ENCODE measurements at places on chromosomes 16 and 17. TPM values are rescaled to one million over a fixed set of nuclear protein-coding genes. Genes with fewer than 3 reads are reported as not detected.

- no peak for DNase-seq
Measured at GRCh38 chr17:18858567-18859245, 775 bp downstream of the PRPSAP2 start.

DNA sequence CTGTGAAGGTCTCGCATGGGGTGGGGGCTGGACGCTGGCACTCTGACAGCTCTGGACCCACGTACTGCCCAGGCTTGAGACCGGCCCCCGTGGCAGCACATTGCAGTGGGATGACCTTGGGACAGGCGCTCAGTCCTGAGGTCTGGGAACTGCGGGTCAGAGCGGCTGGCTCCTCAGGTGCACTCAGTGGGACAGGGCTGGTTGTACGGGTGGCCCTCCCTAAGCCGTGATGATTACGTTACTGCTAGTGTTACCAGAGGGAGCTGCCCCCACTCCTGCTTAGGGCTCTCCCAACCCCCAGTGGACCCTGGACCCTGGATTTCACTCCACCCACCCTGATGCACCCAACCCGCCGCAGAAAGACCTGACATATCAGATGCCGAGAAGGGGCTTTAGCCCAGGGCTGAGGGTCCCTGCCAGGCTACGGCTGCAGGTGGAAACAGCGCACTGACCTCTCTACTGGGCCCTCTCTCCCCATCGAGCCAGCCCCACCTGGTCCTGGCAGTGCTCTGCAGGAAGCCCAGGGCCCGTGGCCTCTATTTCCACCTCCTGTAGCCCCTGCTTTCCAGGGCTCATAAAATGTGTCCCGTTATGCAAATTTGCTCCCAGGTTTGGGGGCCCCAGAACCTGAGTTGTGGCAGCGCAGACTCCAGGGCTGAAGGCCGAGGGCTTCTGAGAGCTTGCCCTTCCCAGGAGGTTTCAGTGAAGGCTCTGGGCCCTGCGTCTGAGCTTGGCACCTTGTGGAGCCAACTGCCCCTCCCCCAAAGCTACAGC lies 77.2 kb downstream of the RTN4RL1 start:
- no peak for DNase-seq

GRCh38 chr16:3027983-3028715 lies 4.3 kb downstream of the THOC6 start:
- peak; percentile 90 for DNase-seq

- no peak for DNase-seq
Measured at GRCh38 chr16:85142129-85142513, 29.8 kb upstream of the CIBAR2 start.

GRCh38 chr17:6365200-6365943 lies 69.5 kb downstream of the AIPL1 start:
- no peak for DNase-seq

DNA sequence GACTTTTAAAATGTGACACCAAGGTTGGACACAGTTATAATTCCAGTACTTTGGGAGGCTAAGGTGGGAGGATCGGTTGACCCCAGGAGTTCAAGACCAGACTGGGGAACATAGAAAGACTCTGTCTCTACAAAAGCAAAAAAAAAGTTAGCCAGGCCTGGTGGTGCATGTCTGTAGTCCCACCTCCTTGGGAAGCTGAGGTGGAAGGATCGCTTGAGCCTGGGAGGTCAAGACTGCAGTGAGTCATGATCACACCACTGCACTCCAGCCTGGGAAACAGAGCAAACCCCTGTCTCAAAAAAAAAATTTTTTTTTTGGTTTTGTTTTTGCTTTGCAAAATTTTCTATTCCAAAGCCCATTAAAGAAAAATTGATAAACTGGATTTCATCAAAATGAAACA lies 281.4 kb downstream of the BCAS3 start:
- DNase-seq = no peak

DNA sequence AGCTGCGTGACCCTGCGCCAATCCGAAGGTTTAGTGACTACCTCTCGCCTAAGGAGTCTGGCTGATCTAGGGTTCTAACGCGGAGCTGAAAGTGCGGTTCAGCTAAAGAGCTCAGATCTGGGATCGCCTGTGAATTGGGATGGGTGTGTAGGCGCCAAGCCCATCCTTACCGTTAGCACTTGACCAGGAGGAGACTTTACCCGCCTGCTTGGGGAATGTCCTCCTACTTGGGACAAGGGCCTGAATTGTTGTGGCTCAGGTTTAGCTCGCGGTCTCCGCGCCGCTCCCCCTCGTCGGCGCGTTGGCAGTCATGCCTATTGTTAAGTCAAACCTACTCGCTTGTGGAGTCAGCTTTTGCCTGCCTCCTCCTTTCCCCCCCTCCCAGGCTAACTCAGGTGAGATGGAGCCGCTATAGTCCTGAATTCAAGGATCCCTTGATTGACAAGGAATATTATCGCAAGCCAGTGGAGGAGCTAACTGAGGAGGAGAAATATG lies 480 bp downstream of the MRPS7 start:
- no peak for DNase-seq

DNA sequence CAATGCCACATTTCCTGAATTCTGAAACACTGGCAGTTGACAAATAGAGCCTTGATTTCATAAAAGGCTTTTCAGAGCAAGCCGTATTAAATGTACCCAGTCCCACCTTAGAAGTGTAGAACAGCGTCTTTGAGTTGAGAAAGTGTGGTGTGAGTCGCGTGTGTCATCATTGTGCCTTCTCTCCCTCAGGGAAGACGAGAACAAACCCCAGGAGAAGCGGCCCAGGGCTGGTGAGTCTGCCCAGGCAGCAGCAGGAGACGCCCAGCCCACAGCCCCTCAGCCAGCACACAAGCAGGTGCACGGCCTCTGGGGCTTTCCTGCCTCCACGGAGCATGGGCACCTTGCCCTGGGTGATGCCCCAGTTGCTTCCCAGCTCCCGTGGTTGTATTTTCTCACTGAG lies 34.0 kb downstream of the CIBAR2 start:
- DNase-seq = no peak

DNA sequence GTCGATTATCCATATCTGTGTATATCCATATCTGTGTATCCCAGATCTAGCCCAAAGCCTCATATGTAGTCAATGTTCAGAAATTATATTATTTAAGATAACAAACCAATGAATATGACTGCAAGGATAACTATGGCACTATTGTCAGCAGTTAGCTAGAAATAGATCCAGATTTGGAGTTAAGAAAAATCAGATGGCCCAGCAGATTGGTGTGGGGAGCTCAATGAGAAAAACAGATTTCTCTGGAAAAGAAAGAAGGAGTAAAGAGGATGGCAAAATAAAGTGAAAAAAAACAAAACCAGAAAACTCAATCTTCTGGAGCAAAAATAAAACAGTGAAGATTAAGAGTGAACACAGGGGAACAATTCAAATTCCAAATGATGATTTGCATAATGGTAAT lies 10.6 kb upstream of the CDH8 start:
- DNase-seq = no peak

DNA sequence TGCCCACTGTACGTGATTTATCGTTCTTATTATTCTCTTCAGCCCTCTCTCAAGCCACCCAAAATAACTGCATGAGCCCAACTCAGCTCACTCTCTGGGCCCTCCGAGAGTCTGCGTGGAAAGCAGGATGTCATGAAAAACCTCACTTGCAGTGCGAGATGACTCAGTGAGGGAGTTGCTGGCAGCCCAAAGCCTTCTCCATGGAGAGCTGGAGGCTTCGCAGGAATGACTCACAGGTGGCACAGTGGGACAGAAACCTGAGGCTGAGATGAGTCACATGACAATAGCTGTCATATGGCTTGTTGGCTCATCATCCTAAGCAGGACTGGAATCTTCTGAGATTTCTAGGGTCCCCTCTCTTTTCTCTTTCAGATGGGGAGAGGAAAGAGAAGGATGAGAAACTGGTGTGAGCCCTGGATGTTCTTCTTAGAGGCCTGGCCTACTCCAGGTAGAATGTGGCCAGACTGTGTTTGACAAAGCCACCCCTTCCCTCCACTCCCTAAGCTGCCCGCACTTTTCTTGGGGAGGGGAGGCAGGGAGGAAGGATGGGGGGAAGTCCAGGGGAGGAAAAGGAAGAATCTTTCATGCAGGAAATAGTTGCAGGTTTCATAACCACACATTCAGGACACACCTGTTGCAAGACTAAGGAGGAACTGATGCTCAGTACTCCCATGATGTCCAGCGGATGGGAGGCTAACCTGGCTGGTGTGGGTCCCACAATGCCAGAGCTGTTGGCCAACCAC lies 160.6 kb upstream of the RPL38 start:
- no peak for DNase-seq

DNA sequence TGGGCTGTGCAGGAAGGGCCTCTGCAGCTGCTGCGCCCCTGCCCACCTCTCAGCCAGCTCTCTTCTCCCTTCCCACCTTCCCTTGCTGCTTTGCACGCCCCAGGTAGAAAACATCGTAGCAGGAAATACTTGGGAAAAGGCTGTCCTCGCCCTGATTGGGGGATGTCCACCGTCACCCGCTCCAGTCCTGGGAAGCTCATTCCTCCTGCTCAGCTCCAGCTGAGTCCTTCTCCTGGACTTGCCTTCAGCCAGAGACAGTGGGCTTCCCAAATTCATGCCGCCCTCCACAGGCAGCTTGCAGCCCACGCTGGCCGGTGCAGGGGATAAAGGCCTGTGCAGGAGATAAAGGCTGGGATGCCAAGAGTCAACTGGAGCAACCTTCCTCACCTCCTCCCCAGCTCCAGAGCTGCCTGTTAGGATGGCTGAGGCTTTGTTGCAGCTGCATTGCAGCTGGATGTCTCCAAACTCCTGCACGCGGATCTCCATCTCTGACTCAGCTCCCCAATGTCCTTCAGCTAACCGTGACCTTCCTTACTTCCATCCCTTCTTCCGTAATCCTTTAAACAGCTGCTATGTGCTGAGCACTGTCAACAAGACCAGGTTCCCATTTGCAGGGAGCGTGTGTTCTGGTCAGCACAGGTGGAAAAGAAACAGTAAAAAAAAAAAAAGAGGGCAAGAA lies 402.0 kb upstream of the TNRC6C start:
- no peak for DNase-seq

DNA sequence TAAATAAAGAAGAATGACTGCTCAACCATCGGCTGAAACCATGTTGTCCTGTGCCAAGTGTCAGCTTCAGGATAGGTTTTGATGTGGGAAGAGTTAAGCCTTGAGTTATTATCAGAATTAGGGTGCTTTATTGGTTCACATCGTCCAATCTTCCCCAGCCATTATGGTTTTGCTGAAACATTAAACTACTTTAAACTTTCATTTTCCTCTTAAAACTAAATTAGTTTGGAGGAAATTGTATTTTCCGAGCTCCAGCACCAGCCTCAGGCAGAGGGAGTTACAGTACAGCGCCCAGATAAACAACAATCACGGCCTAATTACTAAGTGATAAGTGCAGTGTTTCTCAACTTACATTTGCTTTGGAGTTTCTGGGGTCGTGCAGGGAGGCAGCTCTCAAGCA lies 80.2 kb downstream of the TMEM114 start:
- DNase-seq = no peak

GRCh38 chr16:50747207-50747956 lies 5.5 kb downstream of the CYLD start:
- no peak for DNase-seq

DNA sequence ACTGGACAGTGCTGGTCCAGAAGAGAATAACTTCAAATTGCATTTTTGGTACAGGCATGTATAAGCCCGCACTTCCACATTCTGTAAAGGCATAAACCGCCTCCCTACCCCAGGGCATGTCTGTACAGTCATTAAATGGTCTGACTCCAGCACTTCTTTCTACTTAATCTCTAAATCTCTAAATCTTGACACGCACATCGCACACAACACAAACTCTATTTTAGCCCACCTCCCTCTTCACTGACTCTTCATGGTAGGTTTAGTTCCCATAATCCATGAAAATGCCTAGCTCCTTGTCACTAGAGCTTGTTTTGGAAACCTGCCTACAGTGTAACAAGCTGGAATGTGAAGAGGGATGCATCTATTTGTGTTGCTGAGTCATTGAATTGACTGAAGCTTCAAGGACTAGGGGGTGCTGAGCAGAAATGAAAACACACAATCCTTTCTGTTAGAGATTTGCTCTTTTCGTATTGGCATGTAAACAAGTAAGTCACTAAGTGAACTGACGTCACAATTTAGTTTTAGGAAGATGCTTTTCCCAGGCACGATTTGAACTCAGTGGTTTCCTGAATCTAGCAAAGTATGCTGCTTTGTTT lies 1.6 kb upstream of the DUSP14 start:
- DNase-seq = no peak

DNA sequence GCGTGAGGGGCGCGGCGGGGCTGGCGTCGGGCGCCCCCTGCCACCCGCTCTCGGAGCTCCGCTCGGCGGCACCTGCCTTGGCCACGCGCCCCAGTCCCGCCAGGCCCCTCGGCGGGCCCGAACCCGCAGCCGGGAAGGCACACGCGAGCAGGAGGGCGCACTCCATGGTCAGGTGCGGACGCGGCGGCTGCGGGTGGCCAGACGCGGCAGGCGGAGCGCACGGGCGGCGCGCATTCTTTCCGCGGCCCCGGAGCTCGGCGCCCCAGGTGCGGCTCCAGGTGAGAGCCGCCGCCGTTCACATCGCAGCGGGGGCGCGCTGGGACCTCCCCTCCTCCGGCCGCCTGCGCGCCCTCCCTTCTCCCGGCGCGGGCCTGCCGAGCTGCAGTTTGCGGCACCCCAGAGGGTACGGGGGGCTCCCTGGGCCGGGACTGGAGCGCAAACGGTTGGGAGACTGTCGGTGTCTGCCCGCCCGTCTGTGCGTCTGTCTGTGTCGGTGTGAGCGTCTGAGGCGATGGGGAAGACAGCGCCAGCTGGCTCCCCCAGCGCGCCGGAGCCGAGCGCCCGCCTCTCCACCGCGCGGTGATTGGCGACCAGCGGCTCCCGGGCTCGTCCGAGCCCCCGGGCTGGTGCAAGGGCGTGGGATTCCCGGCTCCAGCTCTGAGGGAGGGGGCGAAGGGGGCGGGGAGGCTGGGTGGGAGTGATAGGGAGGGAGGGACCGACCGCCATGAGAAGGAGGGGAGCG lies at the start of gene ADAMTS18:
ADAMTS18 (minus strand) TSS at position 505 of the 742 bp plus-strand sequence; CDS start at position 166, 339 bp downstream.
- DNase-seq = no peak

GRCh38 chr17:48439110-48439850 lies 9.3 kb upstream of the SKAP1 start:
- no peak for DNase-seq

GRCh38 chr17:76485569-76485968 lies 15.7 kb downstream of the RHBDF2 start:
- no peak for DNase-seq

TMEM88 gene
- polyA plus RNA-seq = not detected

NLRC3 gene
- polyA plus RNA-seq = 31.9 TPM

CHD9NB gene
- polyA plus RNA-seq = not detected

RBFOX1 gene
- polyA plus RNA-seq = not detected

CCL1 gene
- not detected for polyA plus RNA-seq

MYH8 gene
- not detected for polyA plus RNA-seq
